Foreskin fibroblast (primary cell): ENCODE measurements at places on chromosomes 2 and 18.
A peak's percentile ranks its signal among the peaks of the same experiment; 100 is the strongest.

DNA sequence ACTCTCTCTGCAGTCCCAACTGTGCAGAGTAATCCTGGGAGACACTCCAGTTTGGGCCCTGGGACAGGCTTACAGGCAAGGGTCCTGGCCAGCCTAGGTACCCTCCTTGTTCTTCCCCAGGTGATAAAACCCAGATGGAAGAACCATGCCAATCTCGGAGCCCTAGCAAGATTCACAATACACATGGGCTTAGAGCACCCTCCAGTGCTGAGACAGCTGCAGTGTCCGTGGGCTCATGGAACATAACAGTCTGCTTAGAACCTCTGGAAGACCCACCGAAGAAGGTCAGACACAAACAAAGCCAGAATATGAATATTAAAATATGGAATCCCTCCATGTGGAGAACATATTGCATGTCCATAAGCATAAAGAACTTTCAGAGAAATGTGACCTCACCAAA, 568.1 kb downstream of the KCNJ3 start:
- no peak for DNase-seq

- DNase-seq: no peak
These were observed 2.4 kb downstream of the SPRED2 start for GRCh38 chr2:65429786-65430602.

DNA sequence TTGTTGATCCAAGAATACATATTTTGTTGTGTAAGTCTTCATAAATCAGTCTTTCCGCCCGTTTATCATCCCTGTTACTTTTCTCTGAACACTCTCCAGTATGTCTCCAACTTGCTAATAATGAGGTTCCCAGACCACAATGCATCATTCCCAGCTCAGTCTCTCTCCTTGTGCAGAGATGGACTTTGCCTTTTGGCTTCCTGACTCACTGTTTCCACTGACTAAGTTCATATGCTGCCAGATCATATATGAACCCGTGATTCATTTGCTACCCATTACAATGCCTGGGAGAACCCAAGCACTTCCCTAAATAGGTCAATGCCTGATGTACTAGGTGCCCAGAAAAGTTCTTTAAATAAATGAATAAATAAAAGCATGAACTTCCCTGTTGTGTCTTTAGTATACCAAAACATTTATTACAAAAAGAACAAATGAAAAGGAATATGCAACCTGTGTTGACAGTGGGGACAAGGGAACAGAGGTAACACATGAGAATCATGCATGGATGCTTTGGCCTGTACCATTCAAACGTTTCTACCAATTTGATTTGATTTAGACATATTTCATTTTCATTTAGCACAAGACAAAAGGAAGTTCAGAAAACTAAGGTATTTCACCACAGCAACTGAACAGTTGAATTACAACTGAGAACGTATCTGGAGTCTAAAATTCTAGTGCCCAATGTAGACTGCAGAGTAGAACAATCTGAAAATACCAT, 215.4 kb upstream of the HNRNPA3 start:
- DNase-seq: peak; percentile 57

DNA sequence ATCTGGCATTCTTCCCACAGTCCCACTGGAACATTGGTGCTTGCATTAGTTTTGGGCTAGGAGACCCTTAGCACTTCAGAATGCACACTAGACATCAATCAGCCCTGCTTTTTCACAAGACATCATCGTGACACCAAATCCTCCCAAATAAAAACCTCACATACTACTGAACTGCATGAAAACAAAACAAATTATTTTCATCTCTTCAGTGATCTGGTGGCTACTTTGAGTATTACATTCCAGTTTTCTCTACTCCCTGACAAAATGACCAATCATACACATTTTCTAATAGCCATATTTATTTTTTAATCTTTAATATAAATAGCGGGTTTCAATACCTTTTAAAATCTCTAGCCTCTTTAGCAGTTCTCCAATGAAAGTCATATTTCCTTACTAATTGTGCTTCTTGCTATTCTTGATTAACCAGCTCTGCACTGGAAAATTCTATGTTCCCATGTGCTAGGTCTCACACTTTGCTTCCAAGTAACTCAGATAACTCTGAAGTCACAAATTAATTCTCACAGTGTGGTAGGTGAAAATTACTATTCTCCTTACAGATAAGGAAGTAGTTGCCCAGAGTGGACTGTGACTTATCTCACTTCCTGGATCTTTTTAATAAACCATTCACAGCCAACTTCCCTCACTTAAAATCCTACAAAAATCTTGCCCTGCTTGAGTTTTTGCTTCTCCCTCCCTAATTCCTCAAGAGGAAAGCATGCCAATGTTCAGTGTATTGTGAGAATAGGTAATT, 82.5 kb upstream of the EPB41L3 start:
- no peak for DNase-seq

DNA sequence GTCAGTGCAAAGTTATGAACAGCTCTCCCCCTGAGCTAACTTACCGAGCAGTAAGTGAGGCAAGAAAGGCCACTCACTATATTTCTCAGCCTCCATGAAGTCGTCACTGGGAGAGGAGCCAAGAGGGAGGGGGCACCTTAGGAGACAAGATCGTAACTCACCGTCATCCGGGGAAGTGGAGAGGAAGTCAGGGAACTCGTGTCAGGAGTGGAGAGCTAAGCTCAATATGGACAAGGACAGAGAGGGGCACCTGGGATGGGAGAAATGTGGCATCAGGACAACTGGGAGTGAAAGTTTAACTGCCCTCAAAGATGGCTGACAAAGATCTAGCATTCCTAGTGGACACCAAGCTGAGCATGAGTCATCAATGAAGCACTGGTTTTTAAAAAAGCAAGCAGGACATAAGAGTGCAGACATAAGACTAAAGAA, 37.1 kb downstream of the BCL11A start:
- peak; percentile 86 for DNase-seq

DNA sequence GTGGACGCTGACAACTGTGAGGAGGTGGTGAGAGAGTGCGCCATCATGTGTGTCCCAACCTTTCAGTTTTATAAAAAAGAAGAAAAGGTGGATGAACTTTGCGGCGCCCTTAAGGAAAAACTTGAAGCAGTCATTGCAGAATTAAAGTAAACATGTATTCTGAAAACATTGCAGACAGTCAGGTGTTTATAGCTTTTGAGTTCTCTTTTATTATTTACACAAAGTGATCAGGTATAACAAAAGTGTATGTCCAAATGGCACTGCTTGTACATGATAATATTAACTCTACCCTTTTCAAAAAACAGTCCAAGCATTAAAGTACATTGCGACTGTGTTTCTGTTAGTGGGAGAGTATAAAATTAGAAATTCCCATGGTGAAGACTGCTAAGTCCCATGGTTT, 2.2 kb downstream of the TXNDC2 start:
- no peak for DNase-seq

DNA sequence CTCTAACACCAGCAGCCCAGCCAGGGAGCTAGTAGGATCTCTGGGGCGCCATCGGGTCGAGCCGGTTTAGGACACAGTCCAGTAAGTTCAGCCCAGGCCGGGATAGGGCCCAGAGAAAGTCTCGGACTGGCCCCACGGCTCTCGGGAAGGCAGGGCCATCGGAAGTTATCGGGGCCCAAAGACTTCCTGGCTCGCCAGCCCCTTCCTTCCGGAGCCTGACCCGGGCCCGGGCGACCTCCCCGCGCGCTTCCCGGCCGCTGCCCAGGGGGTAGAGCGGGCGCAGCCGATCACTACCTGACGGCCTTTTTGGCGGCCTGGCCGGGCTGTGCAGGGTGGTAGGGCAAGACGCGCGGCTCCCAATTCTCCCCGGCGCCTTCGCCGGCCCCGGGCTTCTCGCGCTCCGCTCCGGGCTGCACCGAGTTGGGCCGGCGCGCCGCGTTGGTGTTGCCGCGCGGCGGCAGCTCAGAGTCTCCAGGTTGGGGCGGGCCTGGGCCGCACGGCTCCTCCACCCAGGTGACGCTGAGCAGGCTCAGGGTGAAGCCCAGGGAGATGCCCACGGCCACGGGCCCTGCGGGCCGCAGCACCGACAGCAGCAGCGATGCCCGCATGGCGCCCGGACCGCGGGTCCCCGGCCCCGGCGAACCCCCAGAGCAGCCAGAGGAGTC, 546 bp downstream of the CHPF start:
- DNase-seq: no peak

DNA sequence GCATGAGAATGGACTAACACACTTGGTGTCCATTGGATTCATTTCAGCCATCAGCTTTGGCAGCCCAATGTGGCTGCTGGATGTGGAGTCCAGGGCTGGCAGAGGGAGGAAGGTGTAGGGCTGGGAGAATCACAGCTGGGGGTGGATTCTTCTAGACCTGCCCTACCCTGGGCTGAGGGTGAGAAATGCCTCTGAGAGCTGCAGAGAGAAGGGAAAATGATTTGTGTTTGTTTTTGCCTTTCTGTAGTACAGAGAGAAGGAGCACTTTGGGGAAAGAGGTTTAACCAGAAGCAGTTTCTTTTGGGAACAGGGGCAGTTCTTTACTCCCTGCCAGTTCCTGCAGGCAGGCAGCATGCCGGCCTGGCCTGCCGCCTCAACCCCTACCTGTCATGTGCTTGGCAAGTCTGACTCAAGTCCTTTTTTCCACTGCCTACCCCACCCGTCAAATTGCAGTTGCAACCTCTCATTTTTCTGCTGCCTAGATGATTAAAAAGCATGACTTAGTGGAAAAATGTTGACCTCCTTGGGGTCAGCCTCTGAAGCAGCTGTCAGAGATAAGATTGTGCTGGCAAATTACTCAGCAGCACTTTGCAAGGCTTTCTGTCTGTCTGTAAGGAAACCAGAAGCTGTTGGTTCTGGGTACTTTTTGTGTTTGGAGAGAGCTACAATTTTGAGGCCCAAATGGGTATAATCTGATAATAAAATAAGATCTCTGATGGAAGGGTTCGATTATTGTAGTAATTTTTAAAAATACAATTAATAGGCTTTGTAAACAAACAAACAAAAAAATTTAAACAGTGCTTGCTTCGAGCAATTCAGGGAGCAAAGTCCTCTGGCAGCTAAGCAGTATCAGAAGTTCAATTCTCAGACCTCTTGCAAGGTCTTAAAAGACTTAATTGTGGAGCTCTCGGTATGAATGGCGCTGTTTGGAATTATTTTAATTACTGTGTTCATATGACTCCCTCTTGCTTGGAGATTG, 21.7 kb downstream of the LBH start:
- DNase-seq: peak; percentile 50

- no peak for DNase-seq
These were observed 292.7 kb downstream of the ERBB4 start for GRCh38 chr2:212245880-212246279.
